KBM-7 (cell line): ENCODE measurements at places on chromosomes 12 and 14.

- DNase-seq, result no peak
These were observed 509.3 kb upstream of the CCDC196 start for GRCh38 chr14:65976761-65977404.

DNA sequence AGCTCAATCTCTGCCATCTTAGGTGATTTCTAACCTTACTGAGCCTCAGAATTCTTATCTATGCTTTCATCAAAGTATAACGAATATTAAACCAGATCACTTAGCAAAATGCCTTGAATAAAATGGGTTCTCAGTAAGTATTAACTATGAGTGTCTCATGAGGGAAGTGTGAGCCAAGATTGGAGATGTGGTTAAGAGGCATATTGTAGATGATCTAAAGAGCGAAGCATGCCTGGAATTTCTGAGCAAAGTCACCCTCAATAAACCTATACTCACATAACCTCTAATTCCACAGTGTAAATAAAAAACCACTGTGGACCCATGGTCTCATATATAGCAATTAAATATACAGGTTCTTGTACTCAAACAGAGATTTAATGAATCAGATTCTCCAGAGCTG, 193.1 kb upstream of the FSCB start:
- DNase-seq, result no peak

- no peak for DNase-seq
These were observed 25.7 kb downstream of the TBC1D15 start for GRCh38 chr12:71865166-71865713.

GRCh38 chr12:57129321-57129842, 1.1 kb downstream of the LRP1 start:
- DNase-seq, result no peak

DNA sequence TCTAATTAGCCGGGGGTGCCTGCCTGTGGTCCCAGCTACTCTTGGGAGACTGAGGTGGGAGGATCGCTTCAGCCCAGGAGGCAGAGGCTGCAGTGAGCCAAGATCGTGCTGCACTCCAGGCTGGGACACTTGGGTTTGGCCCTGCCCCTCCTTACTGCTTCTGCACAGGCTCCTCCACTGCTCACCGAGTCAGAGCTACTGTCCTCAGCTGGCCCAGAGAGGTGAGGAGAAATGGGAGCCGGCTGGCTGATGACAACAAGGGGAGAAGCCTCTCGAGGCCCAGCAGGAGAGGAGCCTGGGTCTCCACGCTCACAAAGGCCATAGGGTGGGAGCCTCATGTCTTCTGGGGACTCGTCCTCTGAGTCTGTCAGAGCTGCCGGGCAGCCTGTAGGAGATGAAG, 13.7 kb downstream of the CALCOCO1 start:
- DNase-seq, result no peak

DNA sequence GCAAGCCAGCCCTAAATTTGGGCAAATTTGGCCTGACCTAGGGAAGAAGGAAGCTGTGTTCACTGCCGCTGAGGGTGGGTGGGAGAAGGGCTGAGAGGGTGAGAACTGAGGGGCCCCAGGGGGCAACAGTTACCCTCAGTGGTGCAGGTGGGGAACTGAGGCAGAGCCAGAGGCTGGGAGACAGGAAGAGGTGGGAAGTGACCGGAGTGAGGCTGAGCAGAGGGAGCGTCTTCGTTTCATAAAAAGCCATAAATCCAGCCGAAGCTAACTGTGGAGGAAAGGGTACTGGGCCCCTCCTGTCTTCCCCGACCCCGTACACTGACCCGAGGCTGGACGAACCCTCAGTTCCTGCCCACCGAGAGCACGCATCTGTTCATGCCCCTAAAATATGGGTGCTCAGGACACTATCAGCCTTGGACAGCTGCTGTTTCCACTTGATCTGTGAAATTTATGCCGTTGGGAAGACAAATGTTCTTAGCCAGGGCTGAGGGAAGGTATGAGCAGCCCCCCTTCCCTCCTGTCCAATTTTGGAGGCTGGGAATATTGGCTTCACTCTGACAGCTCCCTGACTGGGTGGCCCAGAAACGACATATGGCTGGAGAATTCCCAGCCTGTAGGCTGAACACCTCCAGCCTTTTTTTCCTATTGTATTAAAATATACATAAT, 116.5 kb downstream of the KIF26A start:
- no peak for DNase-seq

DNA sequence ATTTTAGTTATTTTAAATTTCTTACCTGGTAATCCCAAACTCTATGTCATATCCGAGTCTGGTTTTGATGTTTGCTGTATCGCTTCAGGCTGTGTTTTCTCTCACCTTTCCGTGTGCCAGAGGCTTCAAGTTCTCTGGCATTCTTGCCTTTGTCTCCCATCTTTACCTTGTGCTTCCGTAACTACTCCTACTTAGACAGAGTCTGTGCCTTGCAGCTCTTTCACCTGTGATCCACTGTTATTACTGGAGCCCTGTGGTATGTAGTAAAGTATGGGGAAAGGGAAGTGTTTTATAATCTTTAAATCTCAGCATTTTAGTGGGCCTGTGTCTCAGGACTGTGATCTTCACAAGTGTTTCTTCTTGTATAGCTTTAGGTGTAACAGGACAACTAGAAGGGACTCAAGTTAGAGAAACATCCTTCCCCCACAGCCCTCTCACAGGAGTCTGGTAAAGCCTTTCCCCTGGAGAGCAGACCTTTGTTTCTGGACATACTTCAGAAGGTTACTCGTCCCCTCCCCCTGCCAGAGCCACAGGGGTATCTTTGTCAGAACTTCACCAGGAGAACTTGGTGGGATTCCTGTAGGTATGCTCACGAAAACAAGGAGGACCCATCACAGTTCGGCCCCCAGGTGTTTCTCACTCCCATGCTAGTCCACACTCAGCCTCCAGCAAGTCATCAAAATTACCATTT, 11.1 kb downstream of the IFNG start:
- no peak for DNase-seq

DNA sequence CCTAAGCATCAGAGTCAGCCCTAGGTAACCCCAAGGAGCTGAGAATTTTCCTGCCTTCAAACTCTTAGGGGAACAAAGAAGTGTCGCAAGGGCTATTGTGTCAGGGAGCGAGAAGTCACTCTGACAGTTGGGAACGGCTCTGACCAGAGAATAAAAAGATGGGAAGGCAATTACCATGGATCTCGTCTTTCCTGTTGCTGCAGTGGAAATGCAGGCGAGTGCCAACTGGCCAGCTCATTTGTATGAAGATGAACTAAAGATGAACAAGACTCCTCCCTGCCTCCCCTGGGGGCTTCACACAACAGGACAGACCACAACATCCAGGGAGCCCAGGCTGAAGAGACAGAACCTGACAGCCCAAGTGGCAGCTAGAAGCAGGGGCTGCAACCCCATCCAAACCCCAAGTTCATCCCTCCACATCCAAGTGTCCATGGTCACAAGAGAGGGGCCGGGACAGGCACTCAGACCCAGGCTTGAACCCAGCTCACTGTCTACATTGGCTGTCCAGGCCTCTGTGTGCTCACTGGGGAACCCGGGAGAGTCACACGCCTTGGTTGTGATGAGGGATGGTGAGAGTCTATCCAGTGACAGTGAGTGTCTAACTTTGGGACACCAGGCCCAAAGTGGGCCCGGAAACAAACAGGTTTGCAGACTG, 322.4 kb downstream of the BCL11B start:
- no peak for DNase-seq

DNA sequence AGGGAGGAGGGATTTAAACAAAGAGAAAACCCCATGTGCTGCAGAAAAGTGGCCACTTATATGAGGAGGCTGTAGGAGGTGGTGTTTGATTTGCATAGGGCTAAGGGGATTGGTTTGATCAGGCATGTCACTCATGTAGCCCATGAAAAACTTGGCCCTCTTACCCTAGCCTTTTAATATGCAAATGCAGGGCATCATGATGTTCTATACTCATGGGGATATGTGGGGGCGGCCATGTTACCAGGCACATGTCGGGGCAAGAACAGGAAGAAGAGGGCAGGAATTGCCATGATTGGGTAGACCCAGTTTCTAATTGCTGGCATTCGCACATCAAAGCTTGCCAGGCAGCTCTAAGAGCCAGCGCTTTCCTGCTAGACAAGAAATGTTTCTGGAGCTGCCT, 28.8 kb downstream of the KLRK1 start:
- peak; percentile 27 for DNase-seq

- DNase-seq, result no peak
These were observed 51.2 kb downstream of the DNAH10 start for GRCh38 chr12:123813349-123813748.

- no peak for DNase-seq
These were observed 763.4 kb downstream of the LRFN5 start for GRCh38 chr14:42370056-42370455.

- DNase-seq, result no peak
These were observed 126.8 kb upstream of the CPSF6 start for GRCh38 chr12:69112616-69113015.

- DNase-seq, result no peak
These were observed 20.2 kb downstream of the HDAC7 start for GRCh38 chr12:47799357-47799955.

DNA sequence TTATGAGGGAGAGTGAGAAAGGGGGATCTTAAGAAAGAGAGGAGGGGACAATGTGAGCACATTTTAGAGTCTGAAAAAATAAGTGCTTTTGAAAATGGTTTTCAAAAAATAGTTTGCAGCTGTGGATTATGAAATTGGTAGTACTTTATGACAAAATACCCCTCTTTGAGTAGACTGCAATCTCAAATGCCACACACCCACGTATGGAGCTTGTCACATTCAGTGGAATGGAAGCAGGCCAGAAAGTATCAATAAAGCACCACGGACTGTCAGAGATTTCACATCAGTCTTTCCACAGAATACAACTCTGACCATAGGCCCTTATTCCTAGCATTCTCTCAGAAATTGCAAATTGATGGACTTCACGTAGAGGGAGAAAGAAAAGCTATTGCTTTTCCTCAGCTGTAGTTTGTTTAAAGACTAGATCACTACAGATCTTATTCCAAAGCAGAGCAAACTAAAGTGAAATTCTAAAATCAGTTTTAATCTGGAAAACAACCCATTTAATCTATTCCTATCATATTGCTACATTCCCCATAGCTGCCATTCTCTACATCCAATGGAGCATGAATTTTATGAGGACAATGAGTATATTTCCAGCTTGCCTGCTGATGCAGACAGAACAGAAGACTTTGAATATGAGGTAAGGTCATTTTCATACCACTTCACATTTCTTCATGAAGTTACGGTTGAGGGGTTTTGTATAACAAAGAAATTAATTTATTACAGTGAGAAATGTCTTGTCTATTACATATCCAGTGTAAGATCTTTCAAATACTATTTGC, 321.3 kb downstream of the PDZRN4 start:
- no peak for DNase-seq

DNA sequence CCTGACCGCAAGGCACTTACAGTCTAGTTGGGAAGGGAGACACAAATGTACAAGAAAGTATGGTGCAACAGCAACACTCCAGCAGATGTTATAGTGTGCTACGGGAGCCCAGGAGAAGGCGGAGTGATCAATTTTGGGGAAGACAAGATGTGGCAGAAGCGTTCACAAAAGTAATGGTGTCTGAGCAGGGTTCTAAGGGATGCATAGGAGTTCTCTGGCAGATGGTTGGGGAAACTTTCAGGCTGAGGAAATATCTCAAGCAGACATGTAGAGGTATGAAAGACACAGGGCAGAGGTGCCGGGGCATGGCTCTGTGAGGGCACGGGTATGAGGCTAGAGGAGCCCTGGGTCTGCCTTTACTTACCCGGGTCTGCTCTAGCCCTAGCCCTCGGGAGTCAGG, 5.1 kb upstream of the TNFRSF1A start:
- no peak for DNase-seq

DNA sequence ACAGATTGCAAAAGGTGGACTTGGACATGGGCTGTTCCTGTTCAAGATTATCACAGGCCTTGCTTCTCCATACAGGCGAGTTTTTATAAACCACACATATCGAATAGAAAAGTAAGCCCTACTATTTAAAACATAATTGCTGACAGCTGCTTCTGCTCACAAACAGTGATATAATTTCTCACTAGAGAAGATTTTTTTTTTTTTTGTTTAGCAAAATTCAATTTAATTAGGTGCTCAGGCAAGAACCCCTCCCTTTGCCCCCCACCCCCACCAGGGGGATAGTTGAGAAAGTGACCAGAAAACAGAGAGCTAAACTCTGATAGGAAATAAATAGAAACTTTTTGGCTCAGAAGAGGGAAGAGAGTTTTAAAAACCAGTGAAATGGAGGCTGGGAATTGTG, 132.8 kb upstream of the CRY1 start:
- DNase-seq, result no peak

DNA sequence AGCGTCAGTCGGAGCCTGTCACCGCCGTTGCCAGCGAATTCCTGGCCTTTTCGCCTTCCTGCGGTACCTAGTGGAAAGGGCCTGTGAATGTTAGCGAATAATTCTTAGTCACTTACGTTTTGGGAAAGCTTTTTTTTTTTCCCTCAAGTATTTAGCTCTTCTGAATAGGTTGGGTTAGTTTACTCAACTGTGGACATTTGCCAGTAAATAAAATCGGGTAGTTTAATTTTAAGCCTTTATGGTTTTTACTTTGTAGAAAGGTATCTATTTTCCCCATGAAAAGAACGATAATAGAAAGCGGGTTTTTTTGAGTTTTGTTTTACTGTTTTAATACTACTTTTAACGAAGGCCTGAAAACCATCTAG, 1.7 kb downstream of the YY1 start:
- DNase-seq, result no peak

GRCh38 chr12:22409377-22410164, 75.1 kb upstream of the ST8SIA1 start:
- DNase-seq, result no peak

GRCh38 chr12:121893961-121894460, 5.4 kb downstream of the PSMD9 start:
- no peak for DNase-seq

DNA sequence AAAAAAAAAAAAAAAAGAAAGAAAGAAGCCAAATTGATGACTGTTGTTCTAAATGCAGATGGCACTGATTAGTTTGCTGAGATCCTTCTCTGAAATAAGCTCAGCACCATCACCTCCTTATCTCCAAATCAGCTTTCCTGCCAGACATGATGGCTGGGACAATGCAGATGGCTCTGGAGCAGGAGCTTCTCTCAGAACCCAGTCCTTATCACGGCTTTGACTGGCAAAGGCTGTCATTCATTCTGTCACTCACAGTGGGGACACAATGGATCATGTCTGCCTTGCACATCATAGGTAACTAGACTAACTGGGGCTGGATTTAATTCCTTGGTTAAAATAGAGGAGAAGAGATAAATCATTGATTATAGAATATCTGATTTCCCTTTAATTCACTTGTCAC, 146.3 kb downstream of the PDZRN4 start:
- DNase-seq, result no peak
